ENCODE measurements at places on chromosomes 2 and 18.

GRCh38 chr2:114784890-114785583, 342.6 kb downstream of the DPP10 start:
- no peak for DNase-seq

GRCh38 chr2:181054843-181055242, 74.4 kb downstream of the UBE2E3 start:
- DNase-seq = no peak

DNA sequence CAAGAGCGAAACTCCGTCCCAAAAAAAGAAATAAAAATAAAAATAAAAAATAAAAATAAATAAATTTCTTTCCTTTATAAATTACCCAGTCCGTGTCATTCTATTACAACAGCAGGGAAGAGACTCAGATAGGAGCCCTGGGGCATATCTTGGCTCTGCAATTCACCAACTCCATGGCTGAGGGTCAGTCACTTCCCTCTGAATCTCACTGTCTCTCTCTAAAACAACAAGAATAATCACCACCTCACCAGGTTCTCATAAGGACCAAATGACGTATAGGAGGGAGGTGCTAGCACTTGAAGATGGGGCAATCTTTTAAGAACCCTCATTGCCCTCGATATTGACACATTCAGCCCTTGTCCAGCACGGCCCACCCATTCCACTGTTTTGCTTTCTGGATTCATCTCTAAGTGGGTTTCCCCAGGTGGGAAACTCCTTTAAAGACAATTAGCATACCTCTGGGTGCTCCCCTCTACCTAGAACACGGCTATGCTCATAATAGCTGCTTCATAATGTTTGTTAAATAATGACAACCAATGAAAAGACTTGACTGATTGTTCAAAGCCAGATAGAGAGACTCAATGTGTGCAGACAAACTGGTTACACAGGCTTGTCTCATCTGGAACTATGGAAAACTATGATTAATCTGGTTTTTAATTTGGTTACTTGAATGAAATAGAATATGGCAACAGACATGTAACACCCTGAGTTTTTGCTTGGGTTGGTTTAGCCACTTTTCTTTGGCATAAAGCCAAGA, 15.1 kb downstream of the MYCN start:
- no peak for DNase-seq

GRCh38 chr2:126315828-126316227, 340.1 kb upstream of the GYPC start:
- DNase-seq = no peak

- no peak for DNase-seq
Measured at GRCh38 chr18:6484659-6485058, 69.9 kb upstream of the L3MBTL4 start.
